ENCODE measurements at places on chromosomes 3 and 15.

DNA sequence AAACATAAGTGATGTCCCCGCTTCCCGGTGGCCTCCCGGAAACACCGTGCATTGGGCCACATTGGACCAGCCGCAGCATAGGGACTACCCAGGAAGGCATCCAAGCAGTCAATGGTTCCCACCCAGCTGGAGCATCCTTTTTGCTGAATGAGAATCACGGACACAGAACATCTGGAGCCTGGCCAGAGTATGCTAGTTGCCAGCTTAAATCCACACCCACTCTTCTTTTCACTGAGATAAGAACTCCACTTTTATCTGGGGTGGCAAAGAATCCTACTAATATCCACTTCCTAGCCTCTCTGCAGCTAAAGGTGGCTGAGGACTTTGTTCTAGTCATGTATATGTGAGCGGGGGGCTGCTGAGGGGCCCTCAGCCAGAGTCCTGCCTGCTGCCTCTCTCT lies 95.2 kb upstream of the PLXNA1 start:
- peak; percentile 24 for DNase-seq

DNA sequence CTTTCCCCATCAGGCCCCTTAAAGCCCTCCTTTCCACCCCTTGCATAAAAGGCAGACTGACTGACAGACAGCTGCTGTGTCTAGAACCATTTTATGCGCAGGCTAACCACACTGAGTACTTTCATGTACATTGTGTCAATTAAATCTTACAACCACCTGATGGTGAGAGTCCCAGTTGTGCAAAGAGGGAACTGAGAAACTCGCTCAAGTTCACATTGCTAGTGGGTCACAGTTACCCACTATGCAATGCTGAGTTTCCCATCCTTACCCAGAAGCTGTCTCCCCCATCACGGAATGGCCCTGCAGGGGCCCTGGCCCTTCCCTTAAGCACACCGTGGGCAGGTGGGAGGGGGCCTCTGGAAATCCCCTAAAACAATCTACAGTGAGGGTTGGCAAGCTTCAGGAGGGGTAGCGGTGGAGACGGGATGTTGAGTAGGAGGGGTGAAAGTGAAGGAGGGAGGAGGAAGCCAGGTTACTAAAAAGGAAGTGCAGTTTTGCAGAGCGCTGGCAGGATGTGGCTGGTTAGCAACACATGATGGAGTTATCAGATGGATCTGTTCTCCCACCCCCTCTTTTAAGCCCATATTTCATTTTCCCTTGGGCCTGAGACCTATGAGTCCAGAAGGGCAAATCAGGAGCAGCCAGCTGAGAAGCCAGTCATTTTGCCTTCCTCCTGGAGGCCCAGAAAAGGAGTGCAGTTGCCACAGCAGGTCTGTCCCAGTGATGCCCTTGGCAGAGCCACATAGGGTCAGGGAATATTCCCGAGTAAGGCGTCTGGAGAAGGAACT lies 30.0 kb downstream of the STARD5 start:
- DNase-seq, result no peak

GRCh38 chr3:11390411-11391131 lies 118.4 kb downstream of the ATG7 start:
- no peak for DNase-seq

DNA sequence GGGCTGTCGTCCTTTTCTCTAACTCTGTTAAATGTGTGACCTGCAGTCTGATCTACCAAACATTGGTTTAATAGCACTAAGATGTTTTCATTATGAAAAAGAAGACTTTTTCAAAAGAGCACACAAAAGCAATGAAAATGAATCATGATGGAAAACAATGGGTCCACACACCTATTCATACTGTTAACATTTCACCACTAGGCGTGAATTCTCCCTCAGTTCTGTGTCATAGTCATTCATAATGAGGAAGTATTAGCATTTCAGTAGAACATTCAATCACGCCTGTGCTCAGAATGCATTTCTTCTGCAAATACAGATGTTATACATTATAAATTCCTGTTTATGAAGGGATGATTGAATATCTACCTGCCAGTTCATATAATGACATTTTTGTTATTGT lies 35.9 kb downstream of the EIF4E3 start:
- DNase-seq, result no peak

DNA sequence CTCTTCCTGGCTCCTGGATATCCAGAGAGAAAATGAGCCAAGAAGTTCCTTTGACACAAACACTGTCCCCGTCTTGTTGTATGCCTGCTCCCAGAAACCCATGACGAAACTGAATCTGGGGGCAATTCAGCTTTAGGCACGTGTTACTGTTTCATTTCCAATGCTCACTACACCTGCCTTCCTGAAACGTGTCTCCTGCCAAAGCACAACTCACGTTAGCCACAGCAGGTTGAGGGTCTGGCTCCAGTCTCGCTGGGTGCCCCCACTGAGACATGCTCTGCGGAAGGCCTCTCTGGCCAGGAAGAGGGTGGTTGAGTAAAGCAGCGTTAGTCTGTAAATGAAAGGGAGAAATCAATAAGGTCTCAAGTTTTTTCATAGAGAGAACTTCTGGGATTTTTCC lies 6.7 kb downstream of the RFT1 start:
- DNase-seq, result no peak

GRCh38 chr15:62591842-62592838 lies 427.1 kb upstream of the C2CD4B start:
- no peak for DNase-seq

DNA sequence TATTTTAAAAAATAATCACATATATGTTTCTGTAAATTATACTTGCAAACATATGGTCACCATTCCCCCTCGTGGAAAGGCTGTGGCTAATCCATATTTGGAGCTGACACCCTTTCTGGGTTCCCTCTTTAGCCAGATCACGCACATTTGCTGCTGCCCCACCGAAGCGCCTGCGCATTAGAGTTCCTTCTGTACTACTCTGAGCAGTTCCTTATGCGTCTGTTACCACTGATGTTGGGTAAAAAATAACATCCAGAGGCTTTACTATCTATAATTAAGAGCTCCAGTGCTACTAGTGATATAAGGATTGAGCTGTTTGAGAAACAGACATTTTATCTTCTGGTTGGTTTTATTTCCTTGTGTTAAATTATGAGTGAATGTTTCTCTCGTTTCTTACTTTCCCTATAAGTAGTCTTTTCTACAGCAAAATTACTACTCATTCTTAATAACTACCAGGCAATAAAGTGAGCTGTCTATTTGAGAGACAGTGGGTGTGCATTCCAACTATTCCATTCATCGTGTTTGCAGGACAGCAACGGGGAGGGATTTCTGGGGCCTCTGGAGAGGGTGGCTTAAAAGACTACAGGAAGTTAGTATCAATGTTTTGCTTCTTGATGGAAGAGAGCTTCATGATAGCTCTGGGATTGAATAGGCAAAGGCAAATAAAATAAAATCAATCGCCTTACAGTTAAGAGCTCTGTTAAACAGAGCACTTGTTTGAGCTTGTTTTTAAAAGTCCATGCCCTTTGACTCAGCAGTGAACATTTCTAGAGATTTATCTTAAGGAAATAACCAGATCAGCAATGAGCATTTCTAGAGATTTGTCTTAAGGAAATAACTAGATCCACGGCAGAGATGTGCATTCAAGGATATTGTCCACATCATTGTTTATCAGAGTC lies 245.2 kb downstream of the CD47 start:
- no peak for DNase-seq

GRCh38 chr15:51621155-51621765 lies 1.3 kb downstream of the DMXL2 start:
- DNase-seq, result no peak

GRCh38 chr3:164470471-164470870 lies 607.8 kb downstream of the SI start:
- no peak for DNase-seq

DNA sequence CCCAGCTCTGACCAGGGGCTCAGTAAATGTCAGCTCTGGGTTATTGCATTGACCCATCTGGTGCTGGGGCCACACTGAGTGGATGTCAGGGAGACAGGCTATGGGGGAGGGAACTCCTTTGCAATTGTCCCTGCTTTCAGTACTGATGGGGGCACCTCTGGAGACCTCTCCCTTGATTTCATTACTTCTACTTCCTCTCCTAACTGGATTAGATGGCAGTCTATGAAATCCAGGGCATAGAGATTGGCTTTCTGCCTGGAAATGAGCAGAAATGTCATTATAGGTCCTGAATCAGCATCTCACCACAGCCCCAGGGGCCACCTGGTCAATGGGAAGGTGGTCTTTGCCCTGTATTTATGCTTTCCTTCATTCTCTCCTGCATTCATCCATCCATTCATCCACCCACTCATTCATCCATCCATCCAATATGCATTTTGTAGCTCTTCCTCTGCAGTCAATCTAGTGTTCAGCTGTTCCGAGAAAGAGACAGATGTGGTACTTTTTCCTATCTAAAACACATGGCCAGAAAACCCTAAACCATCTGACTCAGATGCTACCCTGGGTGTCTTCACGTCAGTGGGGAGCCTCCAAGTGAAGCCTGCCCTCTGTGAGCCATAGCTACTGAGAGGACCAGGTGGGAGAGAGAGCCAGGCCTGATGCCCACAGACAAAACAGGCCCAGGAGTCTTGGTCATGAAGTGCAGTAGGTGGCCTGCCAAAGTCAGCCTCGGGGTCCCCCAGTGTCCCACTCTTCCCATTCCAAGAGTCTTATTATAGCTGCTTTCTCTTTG lies 57.1 kb downstream of the CCDC33 start:
- DNase-seq, result no peak

DNA sequence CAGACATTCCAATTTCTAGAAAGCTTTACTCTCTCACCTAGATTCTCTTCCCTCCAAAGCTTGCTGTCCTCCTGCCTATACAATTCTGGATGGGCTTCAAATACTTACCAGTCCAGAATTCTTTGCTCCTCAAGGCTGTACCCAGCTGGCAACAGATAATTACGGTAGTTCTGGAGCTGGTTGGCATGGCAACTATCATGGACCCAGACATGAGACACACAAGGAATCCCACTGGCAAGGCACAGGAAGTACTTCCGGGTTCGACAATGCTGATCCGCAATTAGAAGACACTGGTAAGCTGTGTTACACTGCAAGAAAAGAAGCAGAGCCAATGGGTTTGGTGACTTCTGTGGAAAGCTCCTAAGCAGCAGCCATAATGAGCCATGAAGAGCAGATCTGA lies 37.9 kb downstream of the TUBGCP4 start:
- no peak for DNase-seq

- no peak for DNase-seq
These were observed 7.6 kb downstream of the LRRN1 start for GRCh38 chr3:3806856-3807255.

GRCh38 chr15:40271685-40272484 lies 11.0 kb downstream of the ANKRD63 start:
- DNase-seq, result no peak

- peak; percentile 19 for DNase-seq
These were observed 157.7 kb upstream of the FAM3D start for GRCh38 chr3:58824285-58824684.

DNA sequence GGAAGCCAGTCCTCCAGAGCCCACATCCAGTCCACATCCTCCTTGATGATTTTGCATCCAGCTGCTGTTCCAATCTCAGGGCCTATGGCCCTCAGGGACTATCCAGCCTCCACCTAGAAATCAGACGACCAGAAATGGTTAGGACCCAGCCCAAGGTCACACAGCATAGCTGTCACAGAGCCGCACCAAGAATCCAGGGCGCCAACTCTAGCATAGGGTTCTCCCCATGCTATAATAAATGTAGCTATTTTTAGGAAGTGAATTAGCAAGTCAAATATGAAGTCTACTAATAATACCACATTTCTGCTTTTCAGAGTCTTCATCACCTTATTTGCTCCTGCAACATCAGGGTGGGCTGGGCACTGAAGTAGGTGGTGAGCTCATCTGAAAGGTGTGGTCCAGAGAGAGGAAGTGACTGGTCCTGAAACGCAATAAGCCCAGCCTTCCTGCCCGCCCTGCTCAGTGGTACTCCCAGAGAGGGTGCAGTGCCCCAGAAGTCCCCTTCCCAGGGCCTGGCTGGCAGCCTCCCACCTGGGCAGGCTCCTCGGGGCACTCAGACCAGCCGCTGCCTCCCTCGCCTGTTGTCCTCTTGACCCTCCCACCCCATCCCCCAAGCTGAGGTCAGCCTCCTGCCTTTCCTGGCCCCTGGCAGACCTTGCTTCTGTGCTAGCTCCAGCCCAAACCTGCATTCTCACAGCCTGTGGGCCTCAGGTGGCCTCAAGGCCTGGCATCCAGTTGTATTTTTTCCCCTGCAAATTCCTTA lies 17.6 kb upstream of the CYP11A1 start:
- DNase-seq, result no peak

- DNase-seq, result no peak
These were observed 55.7 kb downstream of the UNC13C start for GRCh38 chr15:54033869-54034458.

- DNase-seq, result no peak
These were observed 5.5 kb downstream of the SFMBT1 start for GRCh38 chr3:53040351-53040820.

- no peak for DNase-seq
These were observed 3.2 kb upstream of the LSG1 start for GRCh38 chr3:194675081-194675640.
